Right forelimb (tissue), 1 donor: ENCODE measurements at places on chromosomes 4 and X.

DNA sequence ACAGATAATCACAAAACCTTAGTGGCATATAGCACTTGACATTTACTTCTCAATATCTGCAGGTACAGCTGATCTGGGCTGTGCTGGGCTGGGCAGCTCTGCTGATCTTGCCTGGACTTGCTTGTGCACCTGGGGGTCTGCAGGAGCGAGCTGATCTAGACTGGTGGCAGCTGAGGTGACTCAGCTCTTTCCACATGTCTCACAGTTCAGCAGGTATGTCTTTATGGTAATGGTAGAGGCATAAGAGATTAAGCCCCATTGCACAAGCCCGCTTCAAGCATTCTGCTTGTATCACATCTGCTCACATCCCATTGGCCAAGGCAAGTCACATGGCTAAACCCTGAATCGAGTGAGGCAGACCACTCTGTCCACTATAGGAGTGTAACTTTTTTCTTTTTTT is 506.7 kb downstream of the BCOR start:
- DNase-seq = no peak

DNA sequence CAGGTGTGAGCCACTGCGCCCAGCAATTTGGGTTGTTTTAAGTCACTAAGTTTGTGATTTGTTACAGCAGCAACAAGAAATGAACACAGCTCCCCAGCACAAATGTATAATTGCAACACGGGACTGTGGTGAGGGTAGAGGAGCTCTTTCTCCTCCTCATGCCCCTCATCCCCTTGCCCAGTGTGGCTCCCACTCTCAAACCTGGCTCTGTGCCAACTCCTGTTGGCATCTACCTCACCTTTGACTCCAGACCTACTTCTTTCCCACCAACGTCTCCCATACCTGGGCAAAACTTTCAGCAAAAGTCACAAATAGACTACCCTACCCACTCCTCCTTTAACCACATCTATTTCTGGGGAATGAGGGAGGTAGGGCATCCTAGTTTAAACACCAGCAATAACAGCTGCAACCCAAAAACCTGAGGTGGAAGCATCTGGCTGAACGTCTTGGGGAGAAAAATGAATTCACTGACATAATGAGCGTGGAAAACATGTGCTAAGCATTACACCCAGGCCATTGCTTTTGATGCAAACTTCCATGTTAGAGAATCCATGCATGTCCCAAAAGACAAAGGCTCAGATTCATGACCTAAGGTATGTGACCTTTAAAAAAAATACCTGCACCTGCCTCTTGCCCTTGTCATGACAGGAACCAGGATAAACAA is 19.2 kb downstream of the LNX1 start:
- DNase-seq = no peak

DNA sequence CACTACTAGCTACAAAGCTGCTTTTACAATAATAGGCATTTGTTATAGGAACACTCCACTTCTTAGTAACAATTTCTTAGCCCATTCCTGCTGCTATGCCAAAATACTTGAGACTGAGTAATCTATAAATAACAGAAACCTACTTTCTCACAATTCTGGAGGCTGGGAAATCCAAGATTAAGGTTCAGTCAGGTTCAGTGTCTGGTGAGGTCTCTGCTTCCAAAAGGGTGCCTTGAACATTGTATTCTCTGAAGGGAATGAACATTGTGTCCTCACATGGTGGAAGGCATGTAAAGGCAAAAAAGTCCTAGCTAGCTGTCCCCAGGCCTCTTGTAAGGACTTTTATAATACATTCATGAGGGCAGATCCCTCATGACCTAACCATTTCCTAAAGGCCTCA is 7.0 kb downstream of the SLC9B1 start:
- DNase-seq = no peak

DNA sequence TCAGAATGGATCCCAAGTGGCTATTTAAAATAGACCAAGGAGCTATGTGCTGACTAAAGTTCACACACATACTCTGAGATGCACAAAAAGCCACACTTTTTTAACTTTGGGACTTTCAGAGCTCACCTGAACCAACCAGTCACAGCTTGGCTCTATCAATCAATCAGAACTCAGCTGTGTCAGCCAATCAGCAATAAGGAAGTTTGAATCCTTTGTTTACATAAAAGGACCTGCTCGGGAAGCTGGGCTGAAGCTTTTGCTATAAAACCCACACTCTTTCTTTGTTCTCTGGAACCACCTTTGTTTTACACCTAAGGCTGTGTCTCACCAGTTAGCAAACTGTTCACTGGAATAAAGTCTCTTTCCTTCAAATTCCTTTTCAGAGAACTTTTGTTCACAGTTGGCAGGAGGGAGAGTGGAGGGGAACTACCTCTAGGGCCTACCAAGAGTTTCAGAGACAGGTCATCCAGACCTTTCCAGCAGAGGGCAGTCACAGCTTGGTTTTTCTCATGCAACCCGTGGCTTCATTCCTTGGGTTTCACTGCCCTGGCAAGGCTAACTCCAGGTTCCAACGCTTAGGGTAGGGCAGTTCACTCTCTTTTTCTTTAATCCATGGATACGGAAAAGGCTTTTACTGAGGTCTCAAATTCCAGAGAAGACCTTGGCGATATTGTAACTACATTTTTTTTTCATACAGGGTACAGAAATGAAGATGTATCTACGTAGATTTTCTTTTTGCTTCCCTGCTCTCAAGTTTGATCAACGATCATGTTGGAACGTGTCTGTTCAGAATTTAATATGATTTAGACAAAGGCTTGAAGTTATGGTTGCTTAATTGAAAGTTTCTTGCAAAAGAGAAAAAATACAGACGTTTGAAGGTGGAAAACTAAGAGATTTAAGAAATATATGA is 80.7 kb downstream of the GPRIN3 start:
- peak; percentile 84 for DNase-seq

GRCh38 chrX:139156356-139156755 is 374.2 kb upstream of the F9 start:
- no peak for DNase-seq

DNA sequence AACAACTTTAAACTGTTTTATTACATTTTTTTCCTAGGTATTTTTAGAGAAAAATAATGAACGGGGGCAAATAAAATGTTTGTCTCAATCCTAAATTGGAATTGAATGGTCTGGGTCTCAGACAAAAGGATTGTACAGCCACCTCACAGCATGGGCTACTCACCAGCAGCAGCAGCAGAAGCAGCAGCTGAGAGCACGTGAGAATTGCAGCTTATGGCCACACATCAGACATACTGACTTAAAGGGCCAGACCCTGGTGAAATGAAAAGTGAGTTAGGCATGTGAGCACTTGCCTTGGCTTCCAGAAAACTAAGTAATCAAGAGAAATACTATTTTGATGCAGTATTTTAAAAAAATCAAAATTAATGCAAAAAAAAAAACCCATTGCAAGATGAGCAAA is 56.6 kb downstream of the AASDH start:
- no peak for DNase-seq

DNA sequence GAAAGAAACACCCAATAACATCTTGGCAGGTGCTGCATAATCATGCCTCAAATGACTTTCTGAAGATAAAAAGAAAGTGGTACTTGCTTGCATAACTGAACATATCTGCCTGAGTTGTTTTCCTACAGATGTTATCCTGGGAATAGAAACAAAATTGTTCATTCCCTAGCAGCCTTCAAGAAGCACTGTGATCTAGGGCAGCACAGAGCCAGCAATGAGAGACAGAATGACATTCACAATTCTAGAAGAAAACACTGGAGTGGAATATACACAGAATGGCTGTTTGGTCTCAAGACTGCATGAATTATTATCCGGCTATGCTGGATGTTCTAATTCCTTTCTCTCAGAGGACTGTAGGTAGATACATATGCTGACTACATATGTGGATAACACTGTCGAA is 790.9 kb downstream of the PDHA2 start:
- no peak for DNase-seq
